H7 (cell line): ENCODE measurements at places on chromosomes 16 and 17.

DNA sequence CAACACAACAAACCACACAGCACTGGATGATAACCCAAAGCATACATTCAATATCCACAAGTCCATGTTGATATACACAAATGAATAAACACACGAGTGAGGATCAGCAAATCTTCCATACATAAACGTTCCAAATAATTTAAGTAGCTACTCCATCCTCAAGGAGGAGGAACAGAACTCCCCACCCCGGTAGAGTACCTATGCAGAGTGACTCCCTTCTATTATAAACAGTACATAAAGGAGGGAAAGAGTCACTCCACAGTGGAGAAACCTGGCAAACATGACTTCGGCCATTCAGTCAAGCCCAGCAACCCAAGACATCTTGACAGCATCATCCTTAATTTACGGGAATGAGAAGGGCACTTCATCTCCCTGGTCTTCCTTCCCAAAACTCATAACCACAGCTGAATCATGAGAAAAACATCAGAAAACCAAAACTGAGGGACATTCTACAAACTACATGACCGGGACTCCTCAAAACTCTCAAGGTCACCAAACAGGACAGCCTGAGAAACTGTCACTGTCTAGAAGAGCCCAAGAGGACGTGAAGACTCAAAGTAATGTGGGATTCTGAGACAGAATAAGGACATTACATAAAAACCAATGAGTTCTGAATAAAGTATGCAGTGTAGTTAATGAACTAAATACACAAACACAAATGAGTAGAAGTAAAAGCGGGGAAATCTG is 5.6 kb downstream of the USP22 start:
- DNase-seq, result no peak

- DNase-seq, result peak; percentile 81
These were observed 45.8 kb upstream of the GSE1 start for GRCh38 chr16:85567101-85567866.

GRCh38 chr16:19112099-19112407 is 1.7 kb upstream of the ITPRIPL2 start:
- no peak for DNase-seq

GRCh38 chr17:75241502-75241901 is 19.9 kb downstream of the GGA3 start:
- DNase-seq, result peak; percentile 26

DNA sequence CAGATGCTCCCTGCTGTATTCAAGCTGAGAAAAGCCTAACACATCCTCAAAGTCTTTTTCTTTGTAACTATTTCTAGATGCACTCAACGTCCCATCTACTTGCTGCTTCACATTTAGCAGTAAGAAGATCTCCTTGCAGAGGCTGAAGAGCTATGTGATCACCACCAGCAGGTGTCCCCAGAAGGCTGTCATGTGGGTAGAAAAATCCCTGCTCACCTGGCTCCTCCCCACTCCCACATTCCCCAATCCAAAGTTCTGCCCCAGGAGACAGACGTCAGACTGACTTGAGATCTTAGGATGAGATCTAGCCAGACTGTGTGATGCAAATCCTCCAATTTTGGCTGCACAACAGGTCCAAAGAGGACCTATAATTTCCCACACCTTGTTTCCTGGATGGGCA is 1.1 kb downstream of the CCL13 start:
- peak; percentile 44 for DNase-seq

GRCh38 chr17:3529817-3530741 is 27.5 kb downstream of the TRPV3 start:
- peak; percentile 82 for DNase-seq

DNA sequence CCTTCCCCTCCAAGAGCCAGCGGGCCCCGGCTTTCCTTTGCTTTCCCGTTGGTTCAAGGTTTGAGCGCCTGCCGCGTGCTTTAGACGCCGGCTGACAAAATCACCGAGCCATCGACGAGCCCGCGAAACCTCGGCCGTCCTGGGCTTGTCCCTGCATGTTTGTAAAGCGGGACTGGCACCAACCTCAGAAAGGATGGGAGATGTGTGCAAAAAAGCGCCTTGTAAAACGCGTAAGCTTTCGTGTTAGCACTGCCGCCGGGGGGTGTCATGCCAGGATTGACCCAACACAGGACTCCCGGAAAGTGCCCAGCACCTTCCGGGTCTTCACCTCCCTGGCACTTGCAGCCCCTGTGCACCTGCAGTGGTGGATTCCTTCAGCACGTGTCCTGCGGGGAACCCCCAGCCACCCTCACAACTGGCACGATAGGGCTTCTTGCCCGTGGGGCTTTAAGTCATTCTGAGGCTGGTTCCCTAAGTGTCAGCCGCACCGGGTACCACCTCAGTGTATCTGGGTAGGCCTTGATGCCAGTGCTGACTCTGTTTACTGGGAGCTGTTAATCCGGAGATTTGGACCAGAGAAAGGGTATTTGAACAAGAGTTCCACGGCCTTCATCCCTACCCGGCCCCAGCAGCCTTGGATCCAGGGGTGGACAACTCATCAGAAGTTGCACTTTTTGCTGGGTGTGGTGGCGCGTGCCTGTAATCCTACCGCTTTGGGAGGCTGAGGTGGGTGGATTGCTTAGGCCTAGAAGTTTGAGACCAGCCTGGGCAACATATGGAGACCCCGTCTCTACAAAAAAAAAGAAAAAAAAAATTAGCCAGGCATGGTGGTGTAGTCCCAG is 817 bp downstream of the NDUFAF8 start:
- peak; percentile 86 for DNase-seq

DNA sequence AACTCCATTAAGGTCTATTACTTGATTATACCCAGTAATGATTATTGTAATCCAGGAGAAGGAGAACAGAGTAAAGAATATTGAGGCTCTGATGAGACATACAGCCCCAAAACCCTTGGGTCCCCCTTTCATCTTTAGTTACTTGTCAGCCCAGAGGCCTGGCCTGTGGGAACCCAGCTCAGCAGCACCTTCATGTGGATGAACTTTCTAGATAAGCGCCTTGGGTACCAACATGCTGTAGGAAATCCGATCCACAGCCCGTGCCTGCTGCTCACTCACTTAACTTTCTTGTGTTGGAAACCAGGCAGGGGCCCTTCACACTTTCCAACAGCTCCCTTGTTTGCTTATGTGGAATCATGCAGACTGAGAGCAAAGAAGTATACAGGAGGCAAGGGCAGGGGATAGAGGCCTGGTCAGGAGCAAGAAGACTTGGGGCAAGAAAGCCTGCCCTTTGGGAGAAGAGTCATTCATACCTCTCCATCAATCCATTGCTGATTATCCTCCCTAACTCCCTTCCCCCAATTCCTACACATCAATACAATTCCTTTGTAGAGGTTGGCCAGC is 64.0 kb upstream of the SOX9 start:
- no peak for DNase-seq

DNA sequence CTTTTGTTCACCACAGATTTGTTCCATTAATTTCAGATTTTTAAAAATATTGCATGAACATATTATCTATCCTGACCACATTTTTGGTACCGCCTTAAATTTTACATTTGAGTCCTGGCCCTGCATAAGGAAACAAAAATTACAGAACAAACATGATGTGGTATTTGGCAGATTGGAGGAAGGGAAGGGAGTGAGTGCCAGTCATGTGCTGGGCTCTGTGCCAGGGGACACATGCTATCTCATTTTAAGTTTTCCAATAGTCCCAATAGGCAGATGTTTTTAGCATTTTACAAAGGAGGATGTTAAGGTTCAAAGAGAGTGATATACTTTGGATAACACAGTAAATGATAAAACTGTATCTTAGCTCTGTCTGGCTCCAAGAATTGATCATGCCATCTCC is 185.1 kb downstream of the CDK5R1 start:
- no peak for DNase-seq
